NCI-H1417 treated with DMSO at 0.1 percent for 48 hours (cell line): ENCODE measurements at places on chromosomes 12 and 14.
A peak's percentile ranks its signal among the peaks of the same experiment; 100 is the strongest.

DNA sequence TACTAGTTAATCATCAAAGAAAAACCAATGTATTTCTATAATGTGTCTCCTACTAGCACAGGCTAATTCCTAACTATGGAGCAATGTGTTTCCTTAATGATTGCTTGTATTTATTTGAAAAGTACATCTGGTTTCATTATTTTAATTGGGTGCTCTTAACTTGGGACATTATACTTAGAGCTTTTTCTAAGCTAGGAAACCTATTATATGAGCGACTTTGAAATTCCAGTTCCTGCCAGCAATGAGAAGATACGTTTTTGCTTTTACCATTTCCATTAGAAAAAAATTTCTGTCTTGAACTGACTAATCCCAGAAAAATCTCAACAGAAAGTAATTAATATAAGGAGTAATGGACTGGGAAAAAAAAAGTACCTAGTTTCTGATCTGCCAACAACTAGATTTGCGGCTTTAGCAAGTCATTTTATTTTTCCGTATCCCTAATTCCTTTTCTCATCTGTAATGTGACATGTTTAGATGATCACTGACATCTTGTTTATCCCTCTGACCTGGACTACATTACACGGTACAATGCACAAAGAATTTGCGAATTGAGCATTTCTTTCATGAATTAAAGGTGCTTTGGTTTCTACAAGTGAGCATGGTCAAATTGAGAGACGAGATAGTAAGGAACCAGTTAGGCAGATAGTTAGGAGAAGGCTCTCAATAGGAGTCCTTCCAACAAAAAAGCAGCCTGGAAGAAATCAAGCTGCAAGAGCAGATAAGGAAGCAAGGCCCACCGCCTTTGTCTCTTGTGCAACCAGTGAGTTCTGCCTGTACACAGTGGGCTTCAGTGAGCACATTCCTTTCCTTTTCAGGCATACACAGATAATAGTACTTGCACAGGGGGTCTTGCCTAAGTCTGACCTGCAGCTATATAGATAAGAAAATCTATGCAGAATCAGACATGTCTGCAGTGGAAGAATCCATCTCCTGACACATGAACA is 1765.0 kb upstream of the FLRT2 start:
- DNase-seq, result no peak

- peak; percentile 12 for DNase-seq
Observed at GRCh38 chr14:80996049-80996901, 40.9 kb downstream of the TSHR start.

GRCh38 chr12:111222523-111222922 is 146.4 kb downstream of the PHETA1 start:
- no peak for DNase-seq

GRCh38 chr12:47586952-47587669 is 118.7 kb downstream of the RPAP3 start:
- DNase-seq, result no peak

DNA sequence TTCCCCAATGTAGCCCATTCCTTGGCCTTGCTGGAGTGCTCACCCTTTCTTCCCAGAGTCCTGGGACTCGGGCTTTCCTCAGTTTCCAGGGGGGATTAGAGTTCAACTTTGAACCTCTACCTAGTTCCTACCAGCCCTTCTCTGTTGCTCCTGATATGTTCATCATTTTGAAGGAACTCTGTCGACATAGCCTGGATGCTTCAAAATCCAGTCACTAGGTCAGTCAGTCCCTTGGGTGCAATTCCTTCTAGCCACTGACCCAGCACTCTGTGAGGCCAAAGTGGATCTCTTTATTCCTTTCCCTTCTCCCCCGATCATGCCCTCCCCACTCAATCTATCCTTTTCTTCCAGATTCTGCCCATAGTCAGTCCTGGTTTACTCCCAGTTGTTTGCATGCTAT is 72.3 kb upstream of the TMCC3 start:
- DNase-seq, result no peak

- DNase-seq, result no peak
Observed at GRCh38 chr12:119994892-119995658, 6.0 kb downstream of the BICDL1 start.

DNA sequence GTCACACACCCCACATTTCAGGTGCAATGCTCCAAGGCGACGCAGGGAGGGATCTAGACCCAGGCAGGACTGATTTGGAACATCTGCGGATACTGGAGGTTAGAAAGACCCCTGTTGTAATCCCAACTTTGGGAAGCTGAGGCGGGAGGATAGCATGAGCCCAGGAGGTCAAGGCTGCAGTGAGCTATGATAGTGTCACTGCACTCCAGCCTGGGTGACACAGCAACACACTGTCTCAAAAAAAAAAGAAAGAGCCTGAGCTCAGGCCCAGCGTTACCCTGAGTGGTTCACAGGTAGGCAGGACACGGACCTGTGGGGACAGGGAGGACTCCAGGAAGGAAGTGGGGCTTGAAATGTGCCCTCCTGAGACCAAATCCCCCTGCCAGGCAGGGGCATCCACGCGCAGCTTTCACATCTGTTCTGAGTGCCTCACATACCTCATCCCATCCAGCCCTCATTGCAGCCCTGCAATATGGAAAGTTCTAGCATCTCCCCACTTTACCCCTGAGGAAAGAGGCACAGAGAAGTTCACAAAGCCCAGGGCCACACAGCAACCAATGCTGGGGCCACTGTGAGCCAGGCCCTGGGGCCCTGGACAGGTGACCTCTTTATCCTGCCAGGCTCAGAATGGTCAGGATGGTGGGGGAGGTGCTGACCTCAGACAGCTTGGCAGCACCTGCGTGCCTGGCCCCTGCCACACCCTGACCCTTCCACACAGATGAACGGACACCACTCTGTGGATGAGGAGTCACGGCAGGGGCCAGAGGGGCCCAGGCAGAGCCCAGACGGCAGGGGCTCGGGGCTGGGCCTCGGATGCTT is 34.1 kb downstream of the CCDC85C start:
- no peak for DNase-seq

DNA sequence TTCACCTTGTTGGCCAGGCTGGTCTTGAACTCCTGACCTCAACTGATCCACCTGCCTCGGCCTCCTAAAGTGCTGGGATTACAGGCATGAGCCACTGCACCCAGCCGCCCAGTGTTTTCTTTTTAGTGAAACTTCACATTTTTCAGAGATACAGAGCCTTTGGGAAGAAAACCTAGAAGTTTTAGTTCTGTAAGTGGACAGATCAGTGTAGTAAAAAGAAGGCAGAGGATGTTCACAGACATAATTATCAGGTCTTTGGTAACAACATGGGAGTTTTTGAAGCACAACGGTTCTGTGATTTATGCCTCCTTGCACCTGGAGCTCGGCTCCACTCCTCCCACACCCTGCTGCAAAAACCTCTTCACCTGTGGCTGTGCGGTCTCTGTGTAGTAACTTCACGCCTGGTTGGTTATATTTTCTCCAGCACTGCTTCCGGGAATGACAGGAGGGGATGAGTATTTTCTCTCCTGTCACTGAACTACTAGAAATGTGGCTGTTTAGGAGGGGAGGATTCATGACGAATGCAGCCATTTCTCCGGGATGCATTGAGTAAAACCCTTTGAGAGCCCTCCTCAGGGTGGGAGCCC is 67.0 kb downstream of the ARF6 start:
- peak; percentile 91 for DNase-seq
